ENCODE measurements at places on chromosomes 5 and 9. TPM values are rescaled to one million over a fixed set of nuclear protein-coding genes. Genes with fewer than 3 reads are reported as not detected.

Gene FYB1
- 16.9 TPM for total RNA-seq

Gene QRFP
- not detected for total RNA-seq

Gene MAP1B
- total RNA-seq: 15.4 TPM

Gene ZNF354C
- total RNA-seq: 3.4 TPM

Gene NDUFAF2
- total RNA-seq: 35.2 TPM

All from nasal cavity respiratory epithelium epithelial cell of viscerocranial mucosa (primary cell).